Type B pancreatic cell (in vitro differentiated cells): ENCODE measurements at places on chromosomes 3 and 15. TPM values are rescaled to one million over a fixed set of nuclear protein-coding genes. Genes with fewer than 3 reads are reported as not detected.

GRCh38 chr3:129569856-129570255 is 26.9 kb downstream of the H1-8 start:
- no peaks in the 10 kb centered on the region for H3K36me3 ChIP-seq
- H3K27me3 ChIP-seq = no peaks in the 10 kb centered on the region
- DNase-seq = no peak
- no peak overlapping the region for H3K4me3 ChIP-seq

DNA sequence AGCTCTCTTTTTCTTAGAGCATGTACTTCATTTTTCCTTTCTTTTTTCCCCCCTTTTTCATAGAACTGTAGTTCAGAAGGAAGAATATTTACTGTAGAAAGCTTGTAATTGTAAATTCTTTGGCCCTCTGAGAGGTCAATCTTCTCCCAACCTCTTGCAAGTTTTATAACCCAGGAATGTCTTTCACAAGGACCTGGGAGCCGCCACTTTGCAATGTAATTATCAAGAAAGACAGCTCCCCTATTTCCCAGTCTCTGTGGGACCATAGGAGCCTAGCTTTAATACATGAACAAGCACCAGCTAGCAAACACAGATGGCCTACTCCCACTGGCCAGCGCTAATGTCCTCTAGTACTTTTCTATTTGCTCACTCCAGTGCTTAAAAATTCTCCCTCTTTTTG is 51.4 kb downstream of the NFKBIZ start:
- H3K27ac ChIP-seq = no peak overlapping the region
- no peak overlapping the region for H3K4me3 ChIP-seq
- H3K4me1 ChIP-seq = peaks cover 5% of the 10 kb centered on the region
- DNase-seq = no peak
- H3K36me3 ChIP-seq = no peaks in the 10 kb centered on the region

- no peaks in the 10 kb centered on the region for H3K4me1 ChIP-seq
- H3K27me3 ChIP-seq = peaks cover 29% of the 10 kb centered on the region
- no peak overlapping the region for H3K4me3 ChIP-seq
- no peak overlapping the region for H3K27ac ChIP-seq
- H3K36me3 ChIP-seq = no peaks in the 10 kb centered on the region
Measured at GRCh38 chr3:131564812-131565211, 62.0 kb upstream of the MRPL3 start.

DNA sequence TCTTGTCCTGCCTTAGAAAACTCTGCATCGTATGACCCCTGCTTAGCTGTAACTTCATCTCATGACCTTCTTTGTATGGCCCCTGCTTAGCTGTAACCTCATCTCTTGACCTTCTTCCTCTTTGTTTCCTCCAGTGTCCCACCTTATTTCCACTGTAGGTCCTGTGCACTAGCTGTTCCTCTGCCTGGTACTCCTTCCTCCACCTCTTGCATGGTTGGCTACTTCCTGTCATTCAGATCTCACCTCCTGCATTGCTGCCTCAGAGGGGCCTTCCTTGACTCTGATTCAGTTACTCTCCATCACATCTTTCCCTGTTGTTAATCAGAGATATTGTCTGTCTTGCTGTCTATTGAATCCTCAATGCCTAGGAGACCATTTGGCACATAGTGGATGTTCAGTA is 63.2 kb downstream of the PDE8A start:
- no peak overlapping the region for H3K4me3 ChIP-seq
- H3K27me3 ChIP-seq = no peaks in the 10 kb centered on the region
- peaks cover 14% of the 10 kb centered on the region for H3K4me1 ChIP-seq

DNA sequence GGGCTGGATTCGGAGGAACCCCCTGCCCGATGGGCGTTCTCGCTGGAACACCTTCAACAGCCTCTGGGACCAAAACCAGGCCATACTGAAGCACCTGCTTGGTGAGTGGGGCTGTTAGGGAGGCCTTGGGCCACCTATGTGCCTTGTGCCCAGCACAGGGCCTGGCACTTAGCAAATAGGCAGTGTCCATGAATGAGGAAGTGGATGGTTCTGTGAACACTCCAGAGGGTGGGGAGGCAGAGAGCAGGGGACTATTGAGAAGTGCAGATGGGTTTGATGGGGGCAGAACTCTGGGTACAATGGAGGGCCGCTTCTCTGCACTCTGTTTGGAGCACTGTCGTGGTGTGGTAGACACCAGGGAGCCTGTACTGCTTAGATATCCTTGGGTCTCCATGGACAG is 1.5 kb downstream of the ECE2 start:
- no peak overlapping the region for H3K4me3 ChIP-seq
- H3K27ac ChIP-seq = no peak overlapping the region
- no peaks in the 10 kb centered on the region for H3K36me3 ChIP-seq
- DNase-seq = no peak
- H3K27me3 ChIP-seq = peaks cover 77% of the 10 kb centered on the region
- H3K4me1 ChIP-seq = no peaks in the 10 kb centered on the region

- no peaks in the 10 kb centered on the region for H3K36me3 ChIP-seq
- no peak for DNase-seq
- no peak overlapping the region for H3K4me3 ChIP-seq
- no peak overlapping the region for H3K27ac ChIP-seq
- no peaks in the 10 kb centered on the region for H3K4me1 ChIP-seq
Measured at GRCh38 chr3:135992072-135992471, 26.5 kb downstream of the PPP2R3A start.

GRCh38 chr3:169895072-169895471 is 16.3 kb upstream of the SAMD7 start:
- H3K4me1 ChIP-seq = no peaks in the 10 kb centered on the region
- H3K36me3 ChIP-seq = no peaks in the 10 kb centered on the region
- no peaks in the 10 kb centered on the region for H3K27me3 ChIP-seq
- H3K4me3 ChIP-seq = no peak overlapping the region

DNA sequence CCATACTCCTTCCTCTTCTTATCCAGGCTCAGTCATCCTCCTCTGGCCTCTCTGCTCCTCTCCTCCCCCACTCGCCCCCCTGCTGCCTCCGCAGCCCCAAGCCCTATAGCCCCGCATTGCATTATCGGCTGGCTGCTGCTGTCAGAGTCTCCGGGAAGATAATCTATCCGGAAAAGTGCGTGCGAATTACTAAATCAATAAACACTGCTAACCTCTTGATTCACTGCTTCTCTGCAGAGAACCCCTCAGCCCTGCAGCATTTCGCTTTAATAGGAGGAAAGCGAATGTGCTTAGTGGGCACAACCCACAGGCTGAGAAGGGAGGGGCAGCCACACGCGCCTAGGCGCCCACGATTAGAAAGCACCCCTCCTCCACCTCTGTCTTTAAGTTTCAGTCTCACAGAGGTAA is 167.6 kb downstream of the ABHD5 start:
- no peak overlapping the region for H3K27ac ChIP-seq
- peaks cover 14% of the 10 kb centered on the region for H3K4me1 ChIP-seq
- no peak for DNase-seq
- no peaks in the 10 kb centered on the region for H3K36me3 ChIP-seq

DNA sequence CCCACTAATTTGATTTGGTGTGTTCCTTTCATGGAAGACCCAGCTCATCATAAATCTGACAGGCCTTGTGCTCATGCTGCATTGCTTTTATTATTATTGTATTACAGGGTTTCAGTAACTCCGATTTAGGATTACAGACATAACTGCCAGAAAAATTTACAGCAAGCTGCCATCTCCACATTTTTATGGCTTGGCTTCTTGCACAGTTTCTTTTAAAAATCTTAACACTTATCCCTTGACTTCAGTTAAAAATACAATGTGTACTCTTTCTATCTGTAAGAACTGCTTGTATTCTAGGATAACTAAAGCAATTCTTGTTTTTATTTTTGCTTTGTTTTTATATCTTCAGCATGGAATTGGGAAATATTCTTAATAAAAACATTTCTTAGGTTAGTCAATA is 612.2 kb downstream of the DIPK2A start:
- no peak for DNase-seq
- no peak overlapping the region for H3K4me3 ChIP-seq
- no peak overlapping the region for H3K27ac ChIP-seq
- no peaks in the 10 kb centered on the region for H3K36me3 ChIP-seq

GRCh38 chr15:67784090-67784781 is 41.1 kb upstream of the SKOR1 start:
- no peak overlapping the region for H3K4me3 ChIP-seq
- H3K27me3 ChIP-seq = peaks cover 3% of the 10 kb centered on the region
- DNase-seq = no peak
- peaks cover 18% of the 10 kb centered on the region for H3K4me1 ChIP-seq

DNA sequence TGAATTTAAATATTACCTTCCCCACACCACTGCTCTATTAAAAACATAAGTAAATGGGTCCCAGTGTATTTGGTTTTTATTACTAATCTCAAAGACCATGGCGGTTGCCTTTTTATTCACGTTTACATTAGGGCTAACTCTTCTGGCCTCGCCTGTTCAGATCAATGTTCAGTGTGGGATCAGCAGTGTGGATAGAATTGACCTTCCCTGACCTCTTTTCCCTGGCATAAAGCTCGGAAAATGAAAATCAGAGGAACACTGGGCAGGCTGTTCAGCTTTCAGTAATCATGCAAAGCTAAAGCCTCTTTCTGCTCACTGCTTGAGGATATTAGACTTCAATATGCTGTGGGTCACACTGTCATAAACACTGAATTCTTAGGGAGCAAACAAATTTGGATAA is 422.6 kb upstream of the ONECUT1 start:
- no peaks in the 10 kb centered on the region for H3K36me3 ChIP-seq
- no peak overlapping the region for H3K4me3 ChIP-seq
- no peaks in the 10 kb centered on the region for H3K4me1 ChIP-seq
- peaks cover 30% of the 10 kb centered on the region for H3K27me3 ChIP-seq
- H3K27ac ChIP-seq = no peak overlapping the region

GRCh38 chr3:114649331-114649730 is 355.5 kb downstream of the TIGIT start:
- H3K4me1 ChIP-seq = peaks cover 13% of the 10 kb centered on the region
- DNase-seq = no peak
- no peaks in the 10 kb centered on the region for H3K27me3 ChIP-seq
- peaks cover 4% of the 10 kb centered on the region for H3K36me3 ChIP-seq

DNA sequence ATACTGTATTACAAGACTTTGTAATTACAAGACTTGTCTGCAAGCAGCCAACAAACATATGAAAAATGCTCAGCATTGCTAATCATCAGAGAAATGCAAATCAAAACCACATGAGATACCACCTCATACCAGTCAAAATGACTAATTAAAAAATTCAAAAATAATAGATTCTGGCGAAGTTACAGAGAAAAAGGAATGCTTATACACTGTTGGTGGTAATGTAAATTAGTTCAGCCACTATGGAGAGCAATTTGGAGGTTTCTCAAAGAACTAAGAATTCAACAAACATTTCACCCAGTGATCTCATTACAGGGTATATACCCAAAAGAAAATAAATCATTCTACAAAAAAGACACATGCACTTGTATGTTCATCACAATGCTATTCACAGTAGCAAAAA is 617.5 kb upstream of the CCDC54 start:
- no peaks in the 10 kb centered on the region for H3K27me3 ChIP-seq
- DNase-seq = no peak
- no peak overlapping the region for H3K4me3 ChIP-seq
- no peak overlapping the region for H3K27ac ChIP-seq

DNA sequence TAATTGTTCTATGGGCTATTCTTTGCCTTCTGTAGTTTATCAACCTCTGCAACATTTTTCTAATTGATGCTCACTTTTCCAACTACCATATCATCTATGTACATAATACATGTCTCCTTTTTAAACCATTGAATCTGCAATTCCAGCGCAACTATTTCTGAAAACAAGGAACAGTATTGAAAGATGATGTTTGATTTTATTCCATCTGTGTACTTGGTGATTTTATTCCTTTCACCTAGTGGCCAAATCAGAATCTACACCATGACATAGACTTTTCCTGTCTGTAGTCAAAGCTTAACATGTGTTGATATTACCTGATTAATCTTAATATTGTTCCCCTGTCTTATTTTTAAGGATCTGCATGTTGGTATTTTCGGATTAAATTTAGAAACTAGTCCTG is 13.0 kb downstream of the NKTR start:
- H3K4me1 ChIP-seq = peaks cover 19% of the 10 kb centered on the region
- H3K27ac ChIP-seq = no peak overlapping the region
- no peak overlapping the region for H3K4me3 ChIP-seq
- no peak for DNase-seq
- H3K27me3 ChIP-seq = no peaks in the 10 kb centered on the region
- H3K36me3 ChIP-seq = peaks cover 4% of the 10 kb centered on the region

GRCh38 chr3:87350367-87351199 is 74.2 kb upstream of the POU1F1 start:
- DNase-seq = no peak
- no peaks in the 10 kb centered on the region for H3K27me3 ChIP-seq
- H3K36me3 ChIP-seq = no peaks in the 10 kb centered on the region
- no peak overlapping the region for H3K4me3 ChIP-seq
- H3K4me1 ChIP-seq = peaks cover 3% of the 10 kb centered on the region

DNA sequence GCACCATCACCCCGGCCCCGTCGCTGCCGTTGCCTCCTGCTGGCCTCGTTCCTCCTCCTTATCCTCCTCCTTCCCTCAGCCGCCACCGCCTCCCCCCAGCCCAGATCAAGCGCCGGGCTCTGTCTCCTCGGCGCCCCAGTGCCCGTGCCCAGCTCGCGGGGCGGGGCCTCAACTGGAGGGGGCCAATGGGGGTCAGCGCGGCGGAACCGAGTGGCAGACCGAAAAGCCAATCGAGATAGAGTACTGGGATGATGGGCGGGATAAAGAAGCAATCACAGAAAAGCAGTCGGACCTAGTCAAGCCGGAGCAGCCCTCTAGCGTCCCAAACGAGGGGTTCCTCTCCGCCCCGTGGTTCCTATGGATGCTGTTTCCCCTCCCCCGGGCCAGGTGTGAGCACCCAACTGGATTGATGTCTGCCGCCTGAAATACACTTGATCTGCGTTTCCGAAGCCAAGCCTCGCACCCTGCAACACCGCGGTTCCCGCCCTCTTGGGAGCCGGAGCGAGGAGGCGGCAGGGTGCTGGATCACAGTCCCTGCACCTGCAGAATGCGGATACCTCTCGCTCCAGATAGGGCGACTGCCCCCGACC is at the start of gene FRMD5:
TSS of gene FRMD5 (minus strand) at position 121 of the 590 bp plus-strand sequence.
- H3K4me3 ChIP-seq = peak within 1 kb of the TSS; percentile 96
- H3K4me1 ChIP-seq = no peaks in the 10 kb centered on the region
- H3K27ac ChIP-seq = peak within 1 kb of the TSS; percentile 75
- H3K36me3 ChIP-seq = no peaks in the 10 kb centered on the region
- peaks cover 61% of the 10 kb centered on the region for H3K27me3 ChIP-seq

GRCh38 chr3:177300039-177300833 is 103.0 kb upstream of the TBL1XR1 start:
- peaks cover 13% of the 10 kb centered on the region for H3K4me1 ChIP-seq
- no peaks in the 10 kb centered on the region for H3K36me3 ChIP-seq
- H3K4me3 ChIP-seq = peak overlapping the region; percentile 51

DNA sequence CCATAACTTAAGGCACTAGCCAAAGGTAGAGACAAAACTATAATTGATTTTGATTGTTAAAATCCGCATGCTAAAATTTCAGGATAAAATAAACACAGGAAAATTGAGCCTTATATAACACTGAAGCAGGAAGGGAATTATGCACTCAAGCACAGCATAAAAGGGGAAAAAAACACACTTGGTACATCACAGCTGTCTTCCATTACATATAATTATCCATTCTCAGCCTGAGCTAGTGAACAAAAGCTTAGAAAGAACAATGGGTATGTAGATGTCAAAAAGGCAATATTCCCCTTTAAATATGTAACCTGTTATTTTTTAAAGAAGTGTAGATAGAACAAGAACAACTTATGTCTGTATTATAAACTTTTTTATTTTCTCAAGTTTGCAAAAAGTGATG is 899.2 kb downstream of the ROBO1 start:
- no peak for DNase-seq
- H3K27ac ChIP-seq = no peak overlapping the region
- H3K36me3 ChIP-seq = peaks cover 9% of the 10 kb centered on the region
- H3K4me1 ChIP-seq = peaks cover 48% of the 10 kb centered on the region
- H3K4me3 ChIP-seq = no peak overlapping the region
- peaks cover 6% of the 10 kb centered on the region for H3K27me3 ChIP-seq

FEM1B gene
- 54.2 and 63.1 TPM in 2 replicates for total RNA-seq

TGM5 gene
- 0.22 and 0.71 TPM in 2 replicates for total RNA-seq

CATSPER2 gene
- 5.1 and 9.1 TPM in 2 replicates for total RNA-seq

CCDC54 gene
- total RNA-seq = not detected in 2 replicates

KCNAB1 gene
- total RNA-seq = 4.0 and 6.1 TPM in 2 replicates

SEMA3G gene
- 0.45 and 0.77 TPM in 2 replicates for total RNA-seq

SIN3A gene
- 47.1 and 75.4 TPM in 2 replicates for total RNA-seq

TGM4 gene
- not detected in 2 replicates for total RNA-seq
